Osteoblast (primary cell): ENCODE measurements at places on chromosomes 1 and 21. TPM values are rescaled to one million over a fixed set of nuclear protein-coding genes. Genes with fewer than 3 reads are reported as not detected.

OPTC gene
- total RNA-seq: not detected in 2 replicates

GRCh38 chr1:93749894-93750301, 68.3 kb upstream of the BCAR3 start:
- no peaks in the 10 kb centered on the region for H3K36me3 ChIP-seq
- H3K27me3 ChIP-seq: no peaks in the 10 kb centered on the region
- no peak overlapping the region for H3K27ac ChIP-seq
- no peak for DNase-seq
- H3K4me3 ChIP-seq: no peak overlapping the region
- peaks cover 34% of the 10 kb centered on the region for H3K4me1 ChIP-seq

RSBN1 gene
- total RNA-seq: 14.5 and 15.3 TPM in 2 replicates

GRCh38 chr21:44006656-44007055, 5.5 kb upstream of the TRAPPC10 start:
- H3K36me3 ChIP-seq: no peaks in the 10 kb centered on the region
- H3K4me1 ChIP-seq: peaks cover 26% of the 10 kb centered on the region
- peak overlapping the region; percentile 78 for H3K27ac ChIP-seq
- peak overlapping the region; percentile 1 for H3K4me3 ChIP-seq
- no peaks in the 10 kb centered on the region for H3K27me3 ChIP-seq

PPIE gene
- 25.3 and 26.4 TPM in 2 replicates for total RNA-seq
